NCI-H1694 (cell line): ENCODE measurements at places on chromosomes 2 and 18.
A peak's percentile ranks its signal among the peaks of the same experiment; 100 is the strongest.

DNA sequence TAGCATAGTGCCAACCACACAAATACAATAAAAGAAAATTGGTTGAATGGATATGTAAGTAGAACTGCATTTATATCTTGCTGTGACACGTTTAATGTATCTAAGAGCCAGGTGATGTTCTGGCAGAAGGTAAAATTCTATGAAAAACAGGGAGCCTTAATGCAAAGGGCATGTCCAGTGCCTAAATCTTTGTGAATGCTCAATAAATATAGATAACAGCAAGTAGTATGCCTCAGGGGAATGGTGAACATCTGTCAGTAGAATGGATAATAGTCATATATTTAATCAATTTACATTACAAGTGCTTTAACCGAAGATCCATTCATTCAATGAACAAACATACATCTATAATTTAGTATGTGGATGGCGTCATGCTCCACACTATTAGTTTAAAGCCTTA lies 43.7 kb upstream of the NYAP2 start:
- DNase-seq: no peak

- no peak for DNase-seq
Measured at GRCh38 chr2:96386470-96386869, 50.9 kb downstream of the NCAPH start.

- DNase-seq: no peak
Measured at GRCh38 chr2:158412206-158412605, 44.3 kb downstream of the CCDC148 start.

DNA sequence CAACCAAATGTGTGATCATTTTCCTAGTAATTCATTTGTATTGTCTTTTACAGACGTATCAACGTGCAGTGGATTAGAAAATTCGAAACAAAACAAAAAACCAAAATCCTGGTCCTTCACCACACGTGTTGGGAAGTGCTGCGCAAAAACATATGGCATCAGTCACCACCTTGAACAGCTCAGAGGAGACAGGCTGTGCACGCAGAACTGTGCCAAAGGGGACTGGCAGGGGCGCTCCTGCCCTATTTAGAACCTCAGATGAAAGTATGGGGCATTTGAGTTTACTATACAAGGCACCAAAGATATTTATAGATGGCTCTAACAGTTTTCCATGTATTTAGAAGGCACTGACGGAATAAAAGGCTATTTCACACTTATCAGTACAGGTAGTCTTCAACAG lies 42.3 kb downstream of the NOL10 start:
- peak; percentile 85 for DNase-seq

DNA sequence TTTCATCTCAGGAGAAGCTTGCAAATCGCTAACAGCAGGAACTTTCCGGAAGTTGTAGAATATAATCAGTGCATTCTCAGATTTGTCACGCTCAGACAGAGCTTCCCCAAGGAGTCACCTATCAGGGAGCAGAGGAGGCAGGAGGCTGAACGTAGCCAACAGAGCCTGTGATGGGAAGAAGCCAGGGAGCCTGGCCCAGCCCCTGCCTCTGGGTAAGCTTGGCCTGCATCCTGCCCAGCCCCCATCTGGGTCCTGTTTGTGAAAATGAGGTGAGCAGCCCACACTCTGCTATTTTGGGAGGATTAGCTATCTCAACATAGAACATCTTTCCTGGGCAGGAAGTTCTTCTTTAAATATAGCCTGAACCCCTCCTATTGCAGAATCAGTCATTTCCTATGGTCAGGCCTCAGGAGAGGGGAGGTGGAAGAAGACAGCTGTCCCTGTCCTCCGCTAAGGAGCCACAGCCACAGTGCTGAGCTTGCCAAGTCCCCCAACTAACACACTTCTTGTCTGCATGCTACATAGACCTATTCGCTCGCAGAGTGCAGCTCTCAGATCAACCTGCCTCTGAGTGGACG lies 19.2 kb upstream of the PKDCC start:
- no peak for DNase-seq

GRCh38 chr2:36792951-36793350 lies 96.4 kb downstream of the VIT start:
- no peak for DNase-seq

DNA sequence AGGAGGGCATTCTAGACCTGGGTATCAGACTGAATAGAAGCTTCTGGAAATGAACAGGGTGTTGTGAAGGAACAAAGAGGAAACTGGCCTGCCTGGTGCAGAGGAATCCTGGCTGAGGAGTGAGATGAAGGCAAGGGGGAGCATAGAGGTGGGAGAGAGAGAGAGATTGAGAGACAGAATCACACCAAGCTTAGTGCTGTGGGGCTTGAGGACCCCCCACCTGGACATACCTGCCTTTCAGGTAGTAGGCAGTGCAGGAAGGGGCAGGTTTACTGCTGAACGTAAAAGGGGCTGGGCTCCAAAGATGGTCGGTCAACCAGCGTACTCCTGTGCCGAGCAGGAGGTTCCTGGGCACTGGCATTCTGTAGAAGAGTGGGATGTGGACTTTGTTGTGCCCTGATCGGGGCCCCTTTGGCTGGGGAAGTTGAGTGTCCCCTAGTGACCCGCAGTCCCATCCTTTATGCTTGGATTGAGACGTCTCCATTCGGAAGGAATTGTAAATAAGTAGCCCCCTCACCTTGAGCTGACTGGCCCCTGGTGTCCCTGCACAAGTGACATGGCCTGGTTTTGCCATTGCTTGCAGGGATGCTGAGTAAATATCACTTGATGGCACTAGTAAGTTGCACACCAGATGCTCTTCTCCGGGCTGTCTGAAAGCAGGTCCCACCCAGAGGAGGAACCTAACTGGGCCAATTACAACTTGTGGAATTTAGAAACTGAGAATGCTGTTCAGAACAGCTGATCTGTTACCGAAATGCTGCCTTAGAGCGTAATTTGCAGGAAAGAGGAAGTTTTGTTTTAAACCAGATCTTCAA lies 1.4 kb downstream of the UBE2F start:
- peak; percentile 32 for DNase-seq
